CD4-positive, CD25-positive, alpha-beta regulatory T cell (primary cell): ENCODE measurements at places on chromosomes 5 and 9.

DNA sequence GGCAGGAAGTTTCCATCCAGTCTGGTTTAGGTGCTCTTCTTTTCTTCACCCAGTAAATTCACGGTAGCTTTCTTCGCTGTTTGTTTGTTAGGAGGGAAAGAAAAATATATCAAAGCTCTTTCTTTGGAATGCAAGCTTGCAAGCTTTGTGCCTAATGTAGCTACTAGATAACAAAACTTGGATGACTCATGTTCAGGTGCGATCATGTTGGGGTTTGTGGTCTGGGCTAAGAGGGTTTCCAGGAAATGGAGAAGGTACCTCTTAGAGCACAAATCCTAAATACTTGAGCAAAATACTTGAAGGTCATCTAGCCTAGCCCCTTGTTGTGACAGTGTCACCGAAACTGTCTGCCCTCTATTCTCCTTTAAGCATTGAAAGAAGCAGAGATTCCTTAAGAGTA lies 17.7 kb downstream of the SRP19 start:
- DNase-seq, result peak; percentile 94

DNA sequence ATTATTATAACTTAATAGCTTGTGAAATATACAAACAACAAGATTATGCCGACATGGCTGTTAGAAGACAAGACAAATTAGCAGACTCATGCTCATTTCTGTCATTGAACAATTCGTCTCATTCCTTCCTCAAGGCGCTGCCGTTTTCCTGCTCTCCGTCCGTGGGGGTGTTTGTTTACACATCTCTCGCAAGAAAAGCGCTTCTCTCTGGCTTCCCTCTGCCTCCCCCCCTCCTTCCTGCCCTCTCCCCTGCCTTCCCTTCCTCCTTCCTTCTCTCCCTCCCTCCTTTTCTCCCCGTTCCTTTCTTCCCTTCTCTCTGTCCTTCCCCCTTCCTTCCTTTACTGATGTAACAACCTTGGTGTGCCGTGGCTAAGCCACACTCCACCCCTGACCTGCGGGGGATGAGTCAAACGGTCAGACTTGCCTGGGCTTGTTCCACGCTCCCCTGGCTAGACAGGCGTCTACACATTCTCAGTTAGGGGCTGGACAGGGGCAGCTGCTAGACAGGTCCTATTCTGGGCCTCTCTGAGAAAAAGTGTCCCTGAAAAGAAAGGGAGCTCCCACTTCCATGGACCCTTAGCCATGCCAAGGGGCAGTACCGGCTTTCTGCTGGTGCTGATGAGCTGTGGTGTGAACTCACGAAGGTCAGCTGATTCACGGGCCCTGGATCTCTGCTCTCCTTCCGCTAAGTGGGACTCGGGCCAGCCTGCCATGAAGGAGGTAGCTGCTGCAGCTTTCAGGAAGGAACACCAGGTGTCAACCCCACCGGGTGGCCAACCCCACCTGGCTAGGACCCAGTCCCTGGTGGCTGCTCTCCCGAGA lies 32.0 kb upstream of the SPTLC1 start:
- DNase-seq, result no peak

DNA sequence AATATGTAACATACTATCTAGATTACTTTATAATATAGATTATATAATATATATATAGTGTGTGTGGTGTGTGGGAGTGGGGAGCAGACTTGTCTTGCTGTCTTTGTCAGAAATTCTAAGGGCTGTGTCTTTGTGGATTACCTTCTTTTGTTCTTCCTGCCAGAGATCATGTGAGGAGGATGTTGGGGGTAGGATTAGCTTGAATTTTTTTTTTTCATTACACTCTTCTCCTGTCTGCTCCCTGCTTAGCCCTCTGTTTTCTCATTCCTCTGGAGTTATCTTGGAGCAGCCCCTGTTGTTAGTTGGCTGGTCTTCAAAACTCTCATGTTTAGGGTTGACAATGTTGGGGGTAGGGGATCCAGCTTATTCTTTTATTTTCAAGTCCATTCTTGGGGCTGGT lies 21.0 kb upstream of the C9orf40 start:
- no peak for DNase-seq

DNA sequence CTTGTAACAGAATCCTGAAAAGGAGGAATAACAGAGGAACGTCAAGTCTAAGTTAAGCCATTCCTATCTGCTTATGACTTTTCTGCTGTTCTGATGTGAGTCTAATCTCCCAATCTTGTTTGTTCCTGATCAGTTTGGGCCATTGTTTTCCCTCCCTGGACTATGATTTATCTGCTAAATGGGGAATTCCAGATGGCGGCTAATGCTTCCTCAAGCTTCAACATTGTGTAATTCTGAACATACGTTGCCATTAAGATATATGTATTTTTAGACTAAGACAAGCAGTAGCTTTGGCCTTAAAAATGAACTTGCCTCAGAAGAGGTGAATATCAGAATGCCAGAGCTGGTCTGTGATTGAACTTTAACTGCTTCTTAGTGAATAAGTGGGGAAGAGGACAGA lies 142.7 kb downstream of the PRKACG start:
- DNase-seq, result no peak

- DNase-seq, result no peak
Measured at GRCh38 chr5:57302164-57302563, 128.3 kb downstream of the GPBP1 start.

- no peak for DNase-seq
Measured at GRCh38 chr5:88675708-88676636, 207.0 kb downstream of the MEF2C start.

- DNase-seq, result no peak
Measured at GRCh38 chr5:176185133-176185733, 53.0 kb upstream of the SIMC1 start.

DNA sequence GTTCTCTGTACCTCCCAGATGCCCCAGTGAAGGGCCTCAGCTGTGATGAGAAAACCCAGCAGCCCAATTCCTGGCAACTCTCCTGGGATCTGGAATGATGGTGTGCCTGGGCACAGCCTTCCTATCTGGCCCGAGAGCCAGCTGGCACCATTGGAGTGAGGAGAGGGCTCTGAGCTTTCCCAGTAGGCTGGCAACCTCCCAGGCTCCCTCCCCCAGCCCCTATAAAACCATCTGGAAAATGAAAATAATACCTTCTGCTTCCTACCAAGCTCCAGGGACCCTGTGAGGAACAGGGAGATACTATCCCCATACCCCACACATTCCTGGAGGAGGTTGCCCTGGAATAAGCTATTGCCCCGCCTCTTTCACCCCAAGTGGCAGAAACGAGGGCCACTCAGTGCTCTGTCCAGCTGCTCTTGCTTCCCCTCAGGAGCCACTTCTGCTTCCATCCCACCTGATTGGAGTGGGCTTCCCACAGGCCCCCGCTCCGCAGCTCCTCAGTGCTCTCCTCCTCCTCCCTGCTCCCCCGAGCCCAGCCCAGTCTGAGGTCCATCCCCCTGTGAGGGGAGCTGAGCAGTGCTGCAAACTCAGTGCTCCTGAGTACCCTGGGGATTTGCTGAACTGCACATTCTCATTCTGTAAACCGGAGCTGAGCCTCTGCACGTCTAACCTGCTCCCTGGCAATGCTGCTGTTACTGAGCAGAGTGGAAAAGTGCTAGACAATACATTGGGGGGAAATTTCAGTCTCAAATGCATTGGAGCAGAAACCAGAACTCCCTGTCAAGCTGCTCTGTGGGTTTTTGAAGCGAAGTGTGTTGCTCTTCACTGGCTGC lies 74.7 kb downstream of the THBS4 start:
- no peak for DNase-seq

- no peak for DNase-seq
Measured at GRCh38 chr5:159040181-159040580, 59.5 kb downstream of the EBF1 start.

GRCh38 chr9:33032292-33032691 lies 7.2 kb downstream of the DNAJA1 start:
- no peak for DNase-seq

- DNase-seq, result no peak
Measured at GRCh38 chr9:93954434-93955061, 607 bp downstream of the BARX1 start.

GRCh38 chr5:45604092-45604491 lies 92.1 kb downstream of the HCN1 start:
- DNase-seq, result no peak

GRCh38 chr9:95313010-95313498 lies 4.5 kb downstream of the FANCC start:
- DNase-seq, result no peak

GRCh38 chr9:99807276-99807852 lies 14.3 kb upstream of the NR4A3 start:
- peak; percentile 50 for DNase-seq

GRCh38 chr9:83327750-83328622 lies 210.2 kb downstream of the FRMD3 start:
- no peak for DNase-seq

- DNase-seq, result no peak
Measured at GRCh38 chr5:1487079-1487764, 36.5 kb downstream of the LPCAT1 start.

DNA sequence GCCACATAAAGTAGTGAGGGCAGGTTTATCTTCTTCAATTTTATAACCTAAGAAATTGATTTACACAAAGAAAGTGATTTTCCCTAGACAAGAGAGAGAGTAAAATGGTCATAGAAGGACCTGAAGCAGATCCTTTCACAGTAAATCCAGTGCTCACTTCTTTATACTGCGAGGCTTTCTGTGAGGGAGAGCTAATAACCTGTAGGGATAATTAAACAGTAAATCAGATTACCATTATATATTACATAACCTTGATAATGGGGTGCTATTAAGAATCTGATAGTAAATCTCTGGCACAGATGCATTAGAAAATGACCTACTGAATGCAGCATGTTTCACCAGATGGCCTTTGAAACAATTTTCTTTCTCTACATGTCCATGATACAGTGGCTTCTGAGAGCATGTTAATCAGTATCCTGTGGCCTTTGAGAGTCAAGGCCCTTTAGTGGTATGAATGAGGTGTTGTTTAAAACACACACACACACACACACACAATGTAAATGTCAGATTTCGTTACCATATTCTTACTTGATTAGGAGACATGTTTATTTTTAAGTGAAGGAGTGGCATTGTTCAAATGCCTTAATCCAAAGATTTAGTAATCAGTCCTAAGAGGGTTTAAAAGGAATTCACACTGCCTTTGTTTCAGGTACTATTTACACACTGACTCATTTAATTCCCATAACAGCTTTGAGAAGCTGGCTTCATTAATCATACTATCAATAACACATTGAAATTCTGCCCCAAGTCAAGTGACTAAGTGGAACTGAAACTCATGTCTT lies 124.7 kb downstream of the ALDH1A1 start:
- no peak for DNase-seq

DNA sequence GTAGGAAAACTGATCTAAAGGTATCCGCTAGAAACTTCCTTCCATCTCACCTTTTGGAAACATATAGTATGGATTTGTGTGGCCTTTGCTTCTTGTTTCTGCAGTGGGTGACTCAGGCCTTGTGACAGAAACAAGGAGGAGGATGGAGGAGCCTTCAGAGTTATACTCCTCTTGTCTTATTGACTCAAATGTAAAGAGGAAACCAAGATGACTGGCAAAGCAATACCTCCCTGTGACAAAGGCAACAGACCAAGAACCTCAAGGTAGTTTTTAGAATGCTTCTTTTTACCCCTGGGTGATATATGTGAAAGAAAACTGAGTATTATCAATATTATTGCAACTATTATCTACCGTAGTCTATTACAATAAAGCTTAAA lies 123.3 kb upstream of the SLIT3 start:
- DNase-seq, result no peak

DNA sequence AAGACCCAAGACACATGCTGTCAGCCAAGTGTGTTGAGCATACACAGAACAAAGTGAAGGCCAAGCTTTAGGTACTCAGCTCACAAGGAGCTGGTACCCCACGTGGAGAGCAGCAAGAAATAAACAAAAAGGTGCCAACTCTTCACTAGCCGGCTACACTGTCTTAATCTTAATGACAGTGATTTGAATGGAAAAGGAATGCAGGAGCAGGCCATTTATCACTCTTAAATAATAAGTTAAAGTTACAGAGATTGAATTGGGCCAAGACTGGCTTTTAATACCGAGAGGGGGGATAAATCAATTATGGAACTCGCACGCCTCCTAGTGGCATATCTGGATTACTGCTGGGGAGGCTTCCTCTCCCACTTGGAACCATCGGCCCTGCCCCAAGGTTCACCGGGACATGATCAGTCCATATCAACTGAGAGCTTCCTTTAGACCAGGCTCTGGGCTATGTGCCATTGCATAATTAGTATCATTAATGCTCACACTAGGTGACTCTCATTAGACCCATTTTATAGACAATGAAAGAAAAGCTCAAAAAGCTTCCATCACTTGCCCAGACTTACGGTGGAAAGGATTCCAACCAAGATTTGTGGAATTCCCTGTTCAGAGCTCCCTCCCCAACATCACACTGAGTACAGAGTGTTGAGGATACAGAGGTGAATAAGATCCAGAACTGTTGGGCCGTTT lies 94.0 kb downstream of the ACTL7B start:
- no peak for DNase-seq

GRCh38 chr9:116547729-116548426 lies 139.2 kb upstream of the TRIM32 start:
- DNase-seq, result no peak

DNA sequence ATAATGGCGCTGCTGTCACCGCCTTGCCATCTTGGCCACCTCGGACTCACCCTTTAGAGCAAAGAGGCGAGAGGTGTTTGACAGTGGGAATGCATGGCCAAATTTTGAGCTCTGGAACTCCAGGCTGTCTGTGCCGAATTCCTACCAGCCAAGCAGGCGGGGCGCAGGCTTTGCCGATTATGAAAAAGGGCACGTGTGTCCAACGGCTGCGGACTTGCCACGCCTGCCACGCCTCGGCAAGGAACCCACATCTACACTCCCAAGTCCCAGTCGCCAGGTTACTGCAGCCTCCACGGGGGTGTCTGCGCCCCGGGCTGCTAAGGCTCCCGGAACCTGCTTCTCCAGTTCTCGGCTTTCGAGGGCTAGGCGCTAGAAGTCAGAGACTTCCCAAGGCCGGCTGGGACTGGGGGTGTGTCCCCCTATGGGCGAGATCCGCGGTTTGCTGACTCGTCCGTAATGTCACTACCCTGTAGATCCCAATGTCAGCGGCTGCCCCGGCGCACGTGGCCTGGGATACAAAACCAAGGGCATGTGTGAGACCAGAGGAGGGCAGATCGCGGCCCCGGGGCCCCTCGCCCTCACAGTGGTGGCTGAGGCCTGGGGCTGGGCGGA lies 2.8 kb downstream of the NPR3 start:
- no peak for DNase-seq

DNA sequence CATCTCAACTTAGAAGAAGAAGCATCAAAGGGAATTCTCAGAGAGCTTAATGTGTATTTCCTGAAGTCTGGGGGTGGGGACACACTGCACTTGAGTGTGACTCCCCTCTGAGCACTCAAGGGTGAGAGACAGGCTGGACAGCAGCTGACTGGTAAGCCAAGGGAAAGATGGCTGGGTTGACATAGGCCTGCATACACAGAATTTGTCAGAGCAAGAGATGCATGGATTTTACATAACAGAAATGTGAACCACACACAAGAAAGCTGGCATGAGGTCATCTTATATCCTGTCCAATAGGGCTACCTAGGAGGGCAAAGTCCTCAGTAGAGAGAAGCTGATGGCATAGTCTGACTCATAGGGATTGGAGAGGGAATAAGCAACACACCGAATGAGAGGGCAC lies 114.3 kb upstream of the EPB41L4A start:
- no peak for DNase-seq
